Psoas muscle (tissue), 8 donors: ENCODE measurements at places on chromosomes 13 and 19. TPM values are rescaled to one million over a fixed set of nuclear protein-coding genes. Genes with fewer than 3 reads are reported as not detected.

Gene EFNA2
- total RNA-seq: not detected

Gene CCL25
- total RNA-seq: not detected

Gene FPR2
- total RNA-seq: 0.63 TPM

Gene MCEMP1
- 0.54 TPM for total RNA-seq

Gene TNFSF11
- total RNA-seq: not detected

Gene ETV2
- not detected for total RNA-seq

Gene ACER1
- total RNA-seq: not detected

Gene CTXN1
- not detected for total RNA-seq

Gene BST2
- total RNA-seq: 18.3 TPM

Gene TMC4
- 0.74 TPM for total RNA-seq

Gene ASPDH
- total RNA-seq: not detected

Gene ANGPTL4
- 10.7 TPM for total RNA-seq

Gene PTPRS
- 22.9 TPM for total RNA-seq

Gene SLITRK5
- total RNA-seq: 0.02 TPM

Gene FAM124A
- total RNA-seq: 1.5 TPM

Gene KANK3
- total RNA-seq: 7.1 TPM

Gene SLC25A30
- total RNA-seq: 21.7 TPM

Gene ONECUT3
- not detected for total RNA-seq

Gene ZNF492
- total RNA-seq: not detected
